Heart right ventricle (tissue), 16 donors: ENCODE measurements at places on chromosomes 6 and 20.

DNA sequence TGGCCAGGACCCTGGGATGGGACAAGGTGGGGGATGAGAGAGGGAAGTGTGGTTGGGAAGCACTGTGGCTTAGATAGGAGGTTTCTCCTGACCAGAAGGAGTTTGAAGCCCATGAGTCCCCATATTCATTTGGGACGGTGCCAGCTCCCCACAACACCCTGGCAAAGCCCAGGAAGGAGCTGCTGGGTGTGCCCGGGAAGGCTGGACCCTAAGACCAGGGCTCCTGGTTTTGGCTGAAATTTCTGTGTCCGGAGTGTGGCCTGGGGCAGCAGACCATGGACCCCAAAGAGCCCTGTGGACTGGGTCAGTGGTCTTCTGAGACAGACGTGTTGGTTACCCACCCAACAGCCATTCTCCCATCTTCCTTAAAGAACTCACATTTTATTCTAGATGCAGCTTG is 15.2 kb downstream of the MAPK13 start:
- no peak for DNase-seq

DNA sequence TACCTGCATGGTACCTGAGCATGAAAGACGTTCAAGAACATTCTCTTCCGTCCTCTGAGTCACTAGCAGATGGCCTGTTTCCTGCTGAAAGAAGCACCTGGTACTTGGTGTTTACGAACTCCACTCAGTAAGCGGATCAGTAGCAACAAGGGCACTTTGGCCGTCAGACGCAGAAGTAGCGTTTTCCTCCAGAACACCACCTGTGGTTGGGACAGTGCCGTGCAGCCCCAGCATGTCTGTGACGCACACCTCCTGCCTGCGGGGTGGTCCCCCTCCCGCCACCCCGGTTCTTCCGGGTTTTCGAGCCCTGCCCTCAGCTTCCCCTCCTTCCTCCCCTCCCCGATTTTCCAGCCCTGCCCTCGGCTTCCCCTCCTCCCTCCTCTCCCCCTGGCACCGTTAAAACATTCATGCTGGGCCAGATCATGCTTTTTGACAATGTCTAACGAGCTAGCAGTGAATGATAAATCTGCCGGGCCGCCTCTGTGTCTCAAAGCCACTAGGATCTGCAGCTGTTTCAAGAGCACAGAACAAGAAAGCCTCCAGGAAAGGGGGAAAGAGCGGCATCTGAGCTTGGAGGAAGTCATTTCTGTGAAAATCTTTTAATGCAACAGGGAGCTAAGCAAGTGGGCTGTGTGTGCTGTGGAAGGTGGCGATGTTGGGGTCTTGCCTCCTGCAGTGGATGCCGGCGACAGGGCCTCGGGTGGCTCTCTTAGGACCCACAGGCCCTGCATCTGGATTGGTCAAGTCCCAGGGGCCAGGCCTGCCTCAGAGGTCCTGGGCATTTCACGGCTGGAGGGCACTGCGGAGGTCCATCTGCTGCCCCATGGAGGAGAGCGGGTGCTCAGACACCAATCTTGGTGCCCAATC is 207.9 kb downstream of the ERMARD start:
- DNase-seq: no peak

DNA sequence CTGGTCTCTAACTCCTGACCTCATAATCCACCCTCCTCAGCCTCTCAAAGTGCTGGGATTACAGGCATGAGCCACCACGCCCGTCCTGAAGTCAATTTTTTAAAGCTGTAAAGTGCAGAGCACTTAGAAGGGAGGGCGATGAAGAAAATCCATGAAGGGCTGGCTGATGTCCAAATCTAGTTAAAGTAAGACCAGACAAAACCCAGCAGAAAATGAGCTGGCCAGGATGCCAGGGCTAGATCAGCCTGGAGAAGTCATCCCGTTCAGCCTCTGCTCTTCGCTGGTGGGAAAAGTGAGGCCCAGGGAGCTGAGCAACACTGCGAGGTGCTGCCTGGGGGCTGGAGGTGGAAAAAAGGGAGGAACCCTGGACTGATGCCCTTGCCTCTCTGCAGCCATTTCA is 3.1 kb downstream of the BPIFB4 start:
- no peak for DNase-seq

DNA sequence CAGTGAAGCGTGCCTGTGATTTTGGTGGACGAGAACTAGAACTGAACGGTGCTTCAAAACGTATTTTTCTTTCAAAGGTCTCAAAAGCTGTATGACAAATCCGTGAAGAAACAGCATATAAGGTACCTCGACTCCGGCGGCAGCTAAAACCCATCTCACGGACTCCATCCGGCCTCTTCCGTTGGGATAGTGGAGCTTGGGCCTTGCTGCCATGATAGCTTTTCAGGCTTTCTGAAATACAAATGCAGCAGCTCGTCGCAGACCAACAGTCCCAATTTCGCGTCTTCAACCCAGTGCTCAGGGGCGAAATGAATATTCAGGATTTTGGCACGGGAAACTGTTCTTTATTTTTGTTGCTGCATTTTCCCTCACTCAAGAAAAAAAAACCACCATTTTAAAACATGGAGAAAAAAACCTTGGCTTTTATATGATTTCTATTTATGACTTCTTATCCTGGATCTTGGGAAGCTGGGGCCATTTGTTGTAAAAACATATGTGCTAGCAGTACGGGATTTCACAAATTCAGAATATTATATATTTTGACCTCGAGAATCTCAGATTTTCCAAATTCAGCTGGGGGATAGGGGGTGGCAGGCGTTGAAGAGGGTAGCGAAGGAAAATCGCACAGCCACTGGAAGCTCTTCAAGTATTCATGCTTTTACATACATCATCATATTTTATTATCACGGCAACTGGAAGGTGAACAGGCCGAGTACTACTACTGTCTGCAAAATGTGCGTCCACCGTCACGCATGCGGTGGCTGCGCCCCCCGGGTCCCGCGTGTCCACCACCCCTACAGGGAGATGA is 849 bp downstream of the GSTA4 start:
- peak; percentile 20 for DNase-seq

- no peak for DNase-seq
Observed at GRCh38 chr20:24402188-24402587, 67.2 kb upstream of the SYNDIG1 start.

- DNase-seq: no peak
Observed at GRCh38 chr6:65448866-65449265, 258.2 kb downstream of the EYS start.

- no peak for DNase-seq
Observed at GRCh38 chr20:37205130-37205529, 25.8 kb upstream of the MROH8 start.

DNA sequence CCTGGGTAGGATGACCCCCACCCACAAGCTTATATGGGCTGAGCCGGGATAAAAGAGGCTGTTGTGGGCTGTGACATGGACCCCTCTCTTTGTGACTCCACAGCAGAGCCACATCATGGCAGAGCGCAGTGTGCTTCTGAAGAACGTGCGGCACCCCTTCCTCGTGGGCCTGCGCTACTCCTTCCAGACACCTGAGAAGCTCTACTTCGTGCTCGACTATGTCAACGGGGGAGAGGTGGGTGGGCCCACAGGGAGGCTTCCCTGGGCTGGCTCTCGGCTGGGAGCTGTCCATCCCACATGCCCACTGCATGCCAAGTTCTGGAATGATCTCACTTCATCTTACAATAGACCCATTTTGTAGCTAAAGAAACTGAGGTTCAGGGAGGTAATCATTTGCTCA is 10.5 kb downstream of the SGK2 start:
- no peak for DNase-seq

GRCh38 chr6:140809694-140810101 is 1323.0 kb upstream of the GJE1 start:
- DNase-seq: no peak

- DNase-seq: no peak
Observed at GRCh38 chr6:29509239-29509638, 21.5 kb upstream of the MAS1L start.

DNA sequence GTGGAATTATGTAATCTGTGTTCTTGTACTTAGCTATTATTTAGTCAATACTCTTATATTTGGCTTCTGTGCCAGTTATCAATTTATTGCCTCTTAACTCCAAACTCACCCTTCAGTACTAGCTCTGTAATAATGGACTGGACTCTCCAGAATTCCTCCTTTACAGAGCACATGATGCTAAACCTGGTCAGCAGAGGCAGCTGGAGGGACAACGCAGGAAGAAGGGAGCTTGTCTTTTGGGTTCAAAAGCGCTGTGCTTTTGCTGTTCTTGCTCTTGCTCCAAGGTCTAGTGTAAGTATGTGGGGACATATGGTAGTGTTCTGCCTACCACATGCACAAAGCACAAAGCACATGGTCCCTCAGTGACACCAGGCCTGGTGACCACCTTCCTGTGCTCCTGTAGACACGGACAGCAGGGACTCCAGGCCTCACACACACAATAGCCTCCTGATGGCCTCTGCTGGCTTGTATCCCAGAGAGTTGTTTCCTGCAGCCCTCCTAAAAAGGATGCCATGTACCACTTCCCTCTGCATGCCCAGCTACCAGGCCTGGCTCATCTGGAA is 46.1 kb downstream of the CHD6 start:
- DNase-seq: no peak

DNA sequence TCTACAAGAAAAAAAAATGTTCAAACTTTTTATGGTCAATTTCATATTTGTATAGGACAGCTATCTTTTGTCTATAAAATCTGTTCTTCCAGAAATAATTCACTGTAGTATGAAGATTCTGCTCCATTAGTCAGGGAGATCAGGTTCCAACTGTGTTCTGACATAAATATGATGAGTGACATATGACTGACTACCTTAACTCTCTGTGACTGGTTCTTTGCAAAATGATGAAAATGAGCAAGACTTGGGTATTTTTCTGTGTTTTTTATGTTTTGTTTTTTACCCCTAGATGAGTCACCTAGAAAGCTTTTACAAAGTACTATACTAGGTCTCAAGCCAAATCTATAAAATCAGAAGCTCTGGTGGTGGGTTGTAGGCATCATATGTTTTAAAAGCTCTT is 229.6 kb downstream of the MMUT start:
- DNase-seq: no peak

- no peak for DNase-seq
Observed at GRCh38 chr6:129281168-129281796, 398.3 kb downstream of the LAMA2 start.

- no peak for DNase-seq
Observed at GRCh38 chr20:19285436-19285835, 73.0 kb downstream of the SLC24A3 start.

DNA sequence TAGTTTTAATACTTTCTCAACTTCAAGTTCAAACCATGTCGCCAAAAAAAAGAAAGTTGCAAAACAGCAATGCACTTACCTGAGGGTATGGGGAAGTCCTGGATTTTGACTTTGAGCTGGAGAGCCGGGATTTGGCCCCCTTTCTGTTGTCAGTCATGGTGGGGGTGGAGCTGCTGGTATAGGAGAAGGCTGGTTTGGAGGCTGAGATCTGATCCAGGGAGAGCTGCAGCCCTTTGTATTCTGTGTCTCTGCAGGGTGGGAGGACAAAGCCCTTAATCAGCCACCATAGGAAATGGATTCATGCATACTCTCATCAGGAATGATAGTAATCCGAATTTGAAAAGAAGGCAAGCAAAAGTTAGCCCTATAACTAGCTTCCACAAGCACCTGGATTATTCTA is 44.0 kb downstream of the SIM1 start:
- no peak for DNase-seq

DNA sequence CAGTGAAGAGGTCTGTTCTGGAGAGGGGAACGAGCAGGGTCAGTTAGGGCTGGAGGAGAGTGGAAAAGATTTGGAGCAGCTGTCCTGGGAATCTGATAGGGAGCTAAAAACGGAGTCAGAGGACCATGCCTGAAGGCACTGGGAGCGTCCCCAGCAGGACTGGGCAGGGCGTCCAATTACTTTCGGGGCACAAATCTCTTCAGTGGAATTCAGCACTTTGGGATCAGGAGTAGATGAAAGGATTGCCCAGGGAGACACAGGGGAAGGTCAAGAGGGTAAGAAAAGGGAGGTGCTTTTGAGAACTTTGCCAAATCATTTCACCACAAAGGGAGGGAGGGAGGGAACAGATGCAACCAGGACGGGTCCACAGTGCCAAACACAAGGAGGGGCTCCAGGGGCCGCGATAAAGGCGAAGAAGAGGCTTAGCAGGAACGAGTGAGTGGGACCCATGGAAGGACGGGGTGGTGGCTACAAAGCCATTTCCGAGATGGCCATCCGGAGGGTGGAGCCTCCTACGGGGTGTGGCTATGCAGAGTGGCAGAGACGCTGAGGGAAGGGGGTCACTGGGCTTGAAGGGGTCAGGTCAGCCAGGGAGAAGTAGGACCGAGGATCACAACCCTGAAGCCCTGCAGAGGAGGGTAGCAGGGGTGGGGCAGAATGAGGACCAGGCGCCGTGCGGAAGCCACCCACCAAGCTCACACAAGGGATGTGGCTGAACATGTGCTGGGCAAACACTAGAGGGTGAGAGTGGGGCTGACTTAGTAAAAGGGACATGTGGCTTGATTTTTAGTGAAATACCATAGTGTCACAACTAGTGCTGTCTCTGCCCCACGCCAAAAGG is 180.0 kb upstream of the RREB1 start:
- peak; percentile 45 for DNase-seq

DNA sequence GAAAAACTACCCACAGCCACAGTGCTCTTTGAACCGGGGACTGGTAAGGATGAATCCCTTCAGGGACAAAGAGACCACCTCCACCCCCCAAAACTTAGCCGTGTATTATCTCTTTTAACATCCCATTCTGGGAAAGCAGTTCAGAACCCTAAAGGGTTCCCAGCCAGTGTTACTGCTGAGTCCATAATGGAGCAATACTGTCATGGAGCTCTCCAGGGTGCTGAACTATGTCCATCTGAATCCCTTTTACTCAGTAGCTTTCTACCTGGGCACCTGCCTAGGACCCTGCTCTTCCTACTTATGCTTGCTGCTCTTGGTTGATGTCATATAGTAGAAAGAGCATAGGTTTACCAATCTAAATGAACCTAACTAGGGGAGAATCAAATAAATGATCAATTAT is 22.3 kb upstream of the SAYSD1 start:
- DNase-seq: no peak

GRCh38 chr20:49894073-49894470 is 21.3 kb downstream of the SPATA2 start:
- no peak for DNase-seq

- DNase-seq: no peak
Observed at GRCh38 chr6:78615430-78615904, 251.9 kb upstream of the IRAK1BP1 start.

DNA sequence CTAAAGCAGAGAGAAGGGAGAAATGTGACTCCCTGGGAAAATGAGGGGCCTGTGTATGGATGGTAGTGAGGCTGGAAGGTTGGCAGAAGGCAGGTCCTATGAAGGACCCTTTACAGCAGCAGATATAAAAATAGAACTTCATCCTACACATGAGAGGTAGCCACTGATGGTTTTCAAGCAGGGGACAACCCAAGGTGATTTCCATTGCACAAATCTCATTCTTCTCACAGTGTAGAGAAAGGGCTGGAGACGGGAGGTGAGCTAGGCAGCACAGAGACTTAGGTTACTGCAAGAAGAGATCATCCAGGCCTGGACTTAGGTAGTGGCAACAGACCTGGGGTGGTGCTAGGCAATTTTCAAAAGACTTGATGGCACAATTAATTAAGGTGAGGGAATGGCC is 30.7 kb downstream of the TRAM2 start:
- no peak for DNase-seq

GRCh38 chr6:20965915-20966314 is 431.7 kb downstream of the CDKAL1 start:
- no peak for DNase-seq
